Tibial nerve (tissue), 4 donors: ENCODE measurements at places on chromosomes 13 and 19.

DNA sequence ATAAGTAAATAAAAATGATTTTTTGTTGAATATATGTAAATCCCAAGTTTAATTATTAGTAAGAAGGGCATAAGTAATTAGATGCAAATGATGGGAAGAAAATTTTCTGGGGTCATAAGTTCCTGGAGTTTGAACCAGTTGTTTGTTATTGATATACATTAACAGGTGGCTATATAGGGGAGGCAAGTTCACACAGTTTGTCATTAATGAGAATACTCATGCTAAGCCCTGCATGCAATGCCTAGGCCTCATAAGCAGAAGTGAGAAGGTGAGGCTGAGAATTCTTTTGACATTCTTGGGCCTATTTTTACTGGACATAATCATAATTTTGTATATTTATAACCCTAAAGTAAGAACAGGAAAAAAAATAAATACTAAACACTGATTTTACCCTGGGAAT, 1210.7 kb upstream of the PCDH9 start:
- no peak for DNase-seq
- no peaks in the 10 kb centered on the region for H3K36me3 ChIP-seq
- H3K4me1 ChIP-seq: no peaks in the 10 kb centered on the region
- H3K4me3 ChIP-seq: no peak overlapping the region

DNA sequence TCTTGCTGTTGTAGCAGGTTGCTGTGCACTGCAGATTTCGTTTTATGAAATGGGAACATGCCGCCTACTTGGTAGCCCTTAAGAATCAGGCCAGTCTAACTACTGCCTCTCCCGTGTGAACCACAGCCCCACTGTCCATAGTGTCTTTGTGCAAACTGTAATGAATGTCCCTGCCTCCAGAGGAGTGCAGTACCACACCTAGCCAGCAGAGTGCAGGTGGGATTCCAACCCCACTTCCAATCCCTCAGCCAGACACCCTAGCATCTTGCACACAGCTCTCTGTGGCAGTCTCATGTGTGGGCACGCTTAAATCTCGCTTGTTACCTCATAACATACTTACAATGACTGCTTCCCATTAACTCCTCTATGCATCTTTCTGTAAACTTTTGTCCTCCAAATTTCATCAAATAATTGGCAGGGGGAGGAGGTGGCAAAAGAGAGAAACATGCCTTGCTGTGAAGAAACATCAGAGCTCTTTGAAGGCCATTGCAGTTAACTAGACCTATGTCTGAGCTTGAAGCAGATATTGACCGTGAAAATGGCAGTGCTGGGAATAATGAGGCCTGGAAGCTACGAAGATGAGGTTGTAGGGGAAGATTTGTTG, 47.2 kb downstream of the ZAR1L start:
- H3K27me3 ChIP-seq: no peaks in the 10 kb centered on the region
- DNase-seq: no peak
- H3K4me1 ChIP-seq: peaks cover 9% of the 10 kb centered on the region
- H3K4me3 ChIP-seq: no peak overlapping the region
- peaks cover 53% of the 10 kb centered on the region for H3K36me3 ChIP-seq

- no peak overlapping the region for H3K27ac ChIP-seq
- H3K36me3 ChIP-seq: no peaks in the 10 kb centered on the region
- DNase-seq: no peak
- no peaks in the 10 kb centered on the region for H3K27me3 ChIP-seq
- H3K4me3 ChIP-seq: no peak overlapping the region
Observed at GRCh38 chr13:106173346-106173745, 362.1 kb downstream of the EFNB2 start.

DNA sequence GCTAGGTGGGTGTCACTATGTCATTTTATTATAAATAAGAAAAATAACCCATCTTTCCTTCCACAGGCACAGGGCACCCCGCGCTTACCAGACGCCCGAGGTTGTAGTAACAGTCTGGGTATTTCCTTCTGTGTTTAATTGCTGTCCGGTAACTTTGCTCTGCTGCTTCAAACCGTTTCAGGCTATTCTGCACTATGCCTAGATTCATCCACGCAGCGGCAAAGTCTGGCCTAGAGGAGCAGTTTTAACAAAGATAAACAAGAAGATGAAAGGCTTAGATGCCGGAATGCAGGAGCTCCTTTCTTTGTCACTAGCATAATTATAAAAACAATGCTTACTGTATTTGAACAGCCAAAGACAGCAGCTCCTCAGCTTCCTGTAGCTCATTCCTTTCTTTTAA, 36.9 kb upstream of the GGACT start:
- no peak overlapping the region for H3K4me3 ChIP-seq
- DNase-seq: no peak
- H3K27me3 ChIP-seq: no peaks in the 10 kb centered on the region
- peaks cover 89% of the 10 kb centered on the region for H3K36me3 ChIP-seq
- no peak overlapping the region for H3K27ac ChIP-seq
- H3K4me1 ChIP-seq: no peaks in the 10 kb centered on the region

GRCh38 chr13:44132710-44133109, 240.9 kb upstream of the SERP2 start:
- H3K4me1 ChIP-seq: peaks cover 11% of the 10 kb centered on the region
- DNase-seq: peak; percentile 10
- no peak overlapping the region for H3K27ac ChIP-seq
- H3K36me3 ChIP-seq: no peaks in the 10 kb centered on the region
- no peaks in the 10 kb centered on the region for H3K27me3 ChIP-seq
